Psoas muscle (tissue), 8 donors: ENCODE measurements at places on chromosomes 4 and X. TPM values are rescaled to one million over a fixed set of nuclear protein-coding genes. Genes with fewer than 3 reads are reported as not detected.

RPL36A gene
- polyA plus RNA-seq: 1,450 TPM

PABPC1L2A gene
- polyA plus RNA-seq: not detected

ADH7 gene
- not detected for polyA plus RNA-seq

ABCE1 gene
- 34.8 TPM for polyA plus RNA-seq

IBSP gene
- polyA plus RNA-seq: not detected

RBBP7 gene
- 85.0 TPM for polyA plus RNA-seq

MSANTD1 gene
- polyA plus RNA-seq: 0.27 TPM

VCX2 gene
- not detected for polyA plus RNA-seq

GABRE gene
- 1.1 TPM for polyA plus RNA-seq

PDCL2 gene
- polyA plus RNA-seq: not detected

ING2 gene
- polyA plus RNA-seq: 13.6 TPM

MAGEE1 gene
- 0.34 TPM for polyA plus RNA-seq

ZIC3 gene
- polyA plus RNA-seq: not detected

SPINK2 gene
- polyA plus RNA-seq: 0.09 TPM

EDNRA gene
- polyA plus RNA-seq: 0.87 TPM

GLRB gene
- polyA plus RNA-seq: 1.4 TPM

MAGEA11 gene
- polyA plus RNA-seq: not detected

DIPK2B gene
- polyA plus RNA-seq: 8.2 TPM

BST1 gene
- polyA plus RNA-seq: 1.5 TPM

FREM3 gene
- polyA plus RNA-seq: not detected

TMEM271 gene
- polyA plus RNA-seq: not detected

DSPP gene
- not detected for polyA plus RNA-seq

PDK3 gene
- polyA plus RNA-seq: 0.45 TPM

UGT8 gene
- 0.05 TPM for polyA plus RNA-seq

FGFBP1 gene
- 0.08 TPM for polyA plus RNA-seq

SPP1 gene
- 0.69 TPM for polyA plus RNA-seq

TAF7L gene
- polyA plus RNA-seq: 0.04 TPM

ZMAT1 gene
- polyA plus RNA-seq: 0.90 TPM

F8A1 gene
- 16.2 TPM for polyA plus RNA-seq

CLDN2 gene
- 0.04 TPM for polyA plus RNA-seq

POU3F4 gene
- polyA plus RNA-seq: not detected

SLC2A9 gene
- 0.37 TPM for polyA plus RNA-seq

GPR173 gene
- polyA plus RNA-seq: 0.16 TPM

HOPX gene
- polyA plus RNA-seq: 6.5 TPM

AGTR2 gene
- 0.09 TPM for polyA plus RNA-seq

CRLF2 gene
- polyA plus RNA-seq: 0.13 TPM

SFRP2 gene
- 0.25 TPM for polyA plus RNA-seq

SMIM43 gene
- 0.03 TPM for polyA plus RNA-seq

EPGN gene
- polyA plus RNA-seq: 4.3 TPM

EFHC2 gene
- polyA plus RNA-seq: not detected

ZCCHC4 gene
- polyA plus RNA-seq: 5.3 TPM

NR0B1 gene
- 0.01 TPM for polyA plus RNA-seq

SHROOM2 gene
- polyA plus RNA-seq: 0.06 TPM

OPN1MW2 gene
- not detected for polyA plus RNA-seq

SMARCA1 gene
- polyA plus RNA-seq: 8.5 TPM

ATP2B3 gene
- not detected for polyA plus RNA-seq

ARSJ gene
- polyA plus RNA-seq: 0.18 TPM

NOX1 gene
- polyA plus RNA-seq: not detected

RAB9B gene
- 4.2 TPM for polyA plus RNA-seq

MAGEA9B gene
- polyA plus RNA-seq: not detected

EVC gene
- 0.56 TPM for polyA plus RNA-seq

NDP gene
- not detected for polyA plus RNA-seq

CFI gene
- polyA plus RNA-seq: 5.7 TPM

ASMT gene
- not detected for polyA plus RNA-seq

RAI2 gene
- polyA plus RNA-seq: 4.8 TPM

ADGRG4 gene
- not detected for polyA plus RNA-seq

KLB gene
- polyA plus RNA-seq: 0.13 TPM
